ENCODE measurements at places on chromosomes 12 and 14.

GRCh38 chr12:79933532-79934264 is 1.2 kb downstream of the PPP1R12A start:
- DNase-seq: no peak

DNA sequence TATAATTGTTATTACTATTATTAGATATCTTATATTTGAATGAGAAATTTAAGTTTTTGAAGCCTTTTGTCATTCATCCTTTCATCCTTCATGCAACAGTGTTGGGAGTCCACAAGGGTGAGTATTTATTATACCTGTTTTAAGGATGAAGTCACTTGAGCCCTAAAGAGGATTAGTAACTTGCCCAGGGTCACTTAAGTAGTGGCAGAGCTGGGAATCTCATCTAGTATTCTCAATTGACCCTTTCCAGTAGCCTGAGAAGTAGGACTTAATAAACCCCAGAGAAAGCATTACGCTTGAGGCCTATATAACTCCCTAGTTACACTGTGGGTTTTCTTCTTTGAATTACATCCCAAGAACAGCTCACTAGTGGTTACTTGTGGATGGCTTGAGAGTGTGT is 119.8 kb downstream of the SRGAP1 start:
- DNase-seq: no peak

GRCh38 chr14:95043732-95044462 is 113.4 kb downstream of the DICER1 start:
- DNase-seq: no peak

- DNase-seq: no peak
These were observed 246.2 kb upstream of the GRIP1 start for GRCh38 chr12:66925083-66925482.

GRCh38 chr14:104370256-104370870 is 209.2 kb upstream of the C14orf180 start:
- no peak for DNase-seq

DNA sequence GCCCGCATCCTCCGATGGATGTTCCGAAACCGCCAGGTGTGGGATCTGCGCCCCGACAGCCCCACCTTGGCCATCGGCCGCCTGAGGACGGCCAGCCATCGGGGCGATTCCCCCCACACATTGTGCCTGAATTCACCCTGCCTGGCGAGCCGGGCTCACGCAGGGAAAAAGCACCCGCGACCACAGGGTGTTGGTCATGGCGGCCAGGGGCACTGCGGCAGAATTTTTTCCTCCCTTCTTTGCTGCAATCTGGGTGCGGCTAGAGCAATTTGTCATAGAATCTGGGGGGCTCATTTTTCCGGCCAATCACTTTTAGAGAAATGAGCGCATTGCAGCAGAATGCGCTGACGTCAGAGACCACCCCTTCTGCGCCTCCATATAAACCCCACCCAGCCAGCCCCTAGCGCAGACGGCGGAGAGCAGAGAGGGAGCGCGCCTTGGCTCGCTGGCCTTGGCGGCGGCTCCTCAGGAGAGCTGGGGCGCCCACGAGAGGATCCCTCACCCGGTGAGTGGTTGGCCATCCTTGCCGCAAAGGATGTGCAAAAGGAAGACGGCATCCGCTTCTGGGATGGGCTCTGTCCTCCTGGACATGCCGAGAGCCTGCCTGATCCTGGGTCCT is at the start of gene MEG3:
TSS of gene MEG3 (plus strand) at position 406 of the 619 bp plus-strand sequence.
- DNase-seq: no peak

DNA sequence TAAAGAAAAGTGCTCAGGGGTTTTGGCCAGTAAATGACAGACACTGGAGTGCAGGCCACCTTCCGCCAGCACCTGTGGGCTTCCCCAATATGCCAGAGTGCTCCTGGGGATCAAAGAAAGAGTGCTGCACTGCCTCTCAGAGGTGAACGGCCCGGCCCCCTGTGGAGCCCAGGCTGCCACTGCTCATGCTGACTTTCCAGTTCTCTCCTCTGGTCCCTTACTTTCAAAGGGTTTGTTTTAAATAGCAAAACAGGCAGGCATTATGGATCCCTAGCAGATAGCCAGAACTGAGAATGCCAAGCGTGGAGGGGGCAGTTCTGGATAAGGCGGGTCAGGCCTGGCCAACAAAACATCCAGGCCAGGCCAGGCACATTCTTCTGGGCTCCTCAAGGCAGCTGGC is 59.6 kb downstream of the MDM2 start:
- no peak for DNase-seq

GRCh38 chr14:54711812-54712464 is 145.0 kb downstream of the SAMD4A start:
- DNase-seq: no peak

- DNase-seq: no peak
These were observed 69.3 kb downstream of the RIN3 start for GRCh38 chr14:92582706-92583452.

GRCh38 chr12:58161773-58162172 is 220.4 kb downstream of the ATP23 start:
- DNase-seq: peak; percentile 40

DNA sequence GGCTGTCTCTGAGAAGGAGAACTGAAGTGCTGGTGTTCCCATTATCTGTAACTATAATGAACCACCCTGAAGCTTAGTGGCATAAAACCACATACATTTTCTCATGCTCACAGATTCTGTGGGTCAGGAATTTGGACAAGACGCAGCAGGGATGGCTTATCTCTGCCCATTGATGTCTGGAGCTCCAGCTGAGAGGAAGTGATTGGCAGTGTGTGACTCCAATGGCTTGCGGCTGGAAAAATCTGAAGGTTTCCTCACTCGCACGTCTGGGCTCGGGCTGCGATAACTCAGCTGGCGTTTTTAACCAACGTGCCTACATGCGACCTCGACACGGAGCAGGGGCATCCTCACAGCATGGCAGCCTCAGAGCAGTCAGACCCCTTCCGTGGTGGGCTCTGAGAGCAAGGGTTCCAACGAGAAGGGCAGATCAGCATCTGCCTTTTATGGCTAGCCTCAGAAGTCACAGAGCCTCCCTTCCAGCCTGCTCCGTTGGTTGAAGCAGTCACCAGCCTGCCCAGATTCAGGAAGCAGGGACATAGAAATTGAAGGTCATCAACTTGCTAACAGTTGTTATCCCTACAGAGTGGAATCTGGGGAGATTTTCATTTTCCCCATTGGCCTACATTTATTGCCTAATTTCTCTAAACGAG is 143.3 kb upstream of the BCL2L14 start:
- DNase-seq: no peak

GRCh38 chr12:31728289-31728916 is 418 bp downstream of the AMN1 start:
- peak; percentile 46 for DNase-seq

DNA sequence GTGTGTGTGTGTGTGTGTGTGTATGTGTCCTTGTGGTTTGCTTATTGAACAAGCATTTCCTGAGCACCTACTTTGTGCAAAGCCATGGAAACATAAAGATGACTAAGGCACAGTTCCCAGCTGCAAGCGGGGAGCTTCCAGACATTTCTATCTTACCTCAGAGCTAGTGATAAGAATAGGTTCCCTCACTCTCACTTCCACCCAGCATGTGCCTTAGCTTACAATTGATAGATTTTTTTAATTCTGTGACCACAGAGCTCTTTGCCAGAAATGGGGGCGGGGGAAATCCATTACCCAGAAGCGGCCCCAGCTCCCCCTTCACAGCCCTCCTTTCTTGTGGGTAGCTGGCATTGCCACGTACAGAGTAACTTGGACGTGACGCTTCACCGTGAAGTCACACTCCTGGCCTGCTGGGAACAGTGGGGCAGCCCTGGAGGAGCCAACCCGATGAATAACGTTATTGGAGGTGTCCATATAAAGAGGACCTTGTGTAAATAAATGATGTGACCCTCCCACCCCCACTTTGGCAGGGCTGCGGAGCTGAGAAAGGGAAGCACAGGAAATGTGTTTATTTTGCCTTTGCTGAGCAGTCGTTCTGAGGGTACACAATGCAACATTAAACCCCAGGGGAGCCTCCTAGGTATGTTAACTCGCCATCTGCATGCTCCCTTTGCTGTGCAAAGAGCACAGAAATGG is 238.9 kb downstream of the CHST11 start:
- DNase-seq: no peak

DNA sequence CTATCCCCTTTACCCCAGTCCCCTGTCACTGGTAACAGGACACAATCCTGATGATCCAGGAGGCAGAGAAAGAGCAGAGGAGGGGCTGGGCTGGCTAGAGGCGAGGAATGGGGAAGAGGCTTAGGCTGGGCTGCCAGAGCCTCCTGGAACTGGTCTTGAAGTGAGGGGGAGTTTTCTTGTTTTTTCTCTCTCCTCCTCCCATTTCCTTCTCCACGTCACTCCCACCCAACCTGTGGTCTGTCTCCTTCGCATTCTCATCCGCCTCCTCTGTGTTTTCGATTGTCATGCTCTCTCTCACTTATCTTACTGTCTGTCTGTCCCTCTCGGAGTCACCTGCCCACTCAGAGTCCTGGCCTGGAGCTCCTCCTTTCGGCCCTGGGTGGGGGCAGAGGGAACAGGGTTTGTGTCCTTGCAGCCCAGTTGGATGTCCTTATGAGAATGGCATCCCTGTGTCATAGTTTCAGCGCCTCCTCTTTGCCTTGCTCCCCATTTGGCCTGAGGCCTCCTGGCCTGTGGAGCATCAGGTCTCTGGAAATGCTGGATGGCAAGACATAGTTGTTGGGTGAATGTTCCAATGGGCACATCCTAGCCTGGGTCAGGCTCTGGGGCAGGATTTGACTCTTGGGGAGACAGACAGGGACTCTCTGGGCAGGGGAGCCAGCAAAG is 3.4 kb upstream of the KRT80 start:
- DNase-seq: peak; percentile 85

DNA sequence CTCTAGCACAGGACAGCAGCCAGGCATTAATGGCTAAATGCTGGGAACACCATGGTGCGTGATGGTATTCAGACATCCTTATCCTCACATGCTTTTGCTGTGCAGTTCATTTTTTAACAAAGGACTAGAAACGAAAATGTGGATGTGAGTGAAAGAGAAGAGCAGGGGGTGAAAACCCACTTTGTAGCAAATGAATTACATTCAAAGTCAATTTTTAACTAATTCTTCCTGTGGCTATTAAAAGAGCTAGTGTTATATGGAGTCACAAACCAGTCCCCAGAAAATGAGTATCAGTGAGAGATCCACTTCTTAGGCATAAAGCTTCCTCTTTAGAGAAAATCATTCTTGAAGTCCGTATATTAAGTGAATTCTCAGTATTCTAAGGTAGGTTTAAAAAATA is 592.0 kb upstream of the LMO3 start:
- no peak for DNase-seq

DNA sequence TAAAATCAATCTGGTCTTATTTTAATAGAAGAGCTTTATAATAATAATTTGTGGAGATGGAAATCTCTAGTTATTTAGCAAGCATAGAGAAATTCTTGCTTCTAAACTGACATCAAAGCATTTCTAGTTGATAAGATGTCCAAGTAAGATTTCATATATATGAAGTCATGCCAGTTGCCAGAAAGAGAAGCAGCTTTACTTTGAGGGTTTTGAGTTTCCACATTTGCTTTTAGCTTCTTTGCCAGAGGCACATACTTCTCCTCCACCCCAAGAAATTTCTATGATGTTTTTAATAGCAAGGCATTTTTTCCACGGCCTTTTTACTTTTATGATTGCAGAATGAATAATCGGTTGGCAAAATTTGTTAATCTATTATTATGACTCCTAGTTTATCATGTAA is 24.2 kb upstream of the YAF2 start:
- no peak for DNase-seq

- DNase-seq: no peak
These were observed 42.3 kb downstream of the CHGA start for GRCh38 chr14:92965281-92965680.

DNA sequence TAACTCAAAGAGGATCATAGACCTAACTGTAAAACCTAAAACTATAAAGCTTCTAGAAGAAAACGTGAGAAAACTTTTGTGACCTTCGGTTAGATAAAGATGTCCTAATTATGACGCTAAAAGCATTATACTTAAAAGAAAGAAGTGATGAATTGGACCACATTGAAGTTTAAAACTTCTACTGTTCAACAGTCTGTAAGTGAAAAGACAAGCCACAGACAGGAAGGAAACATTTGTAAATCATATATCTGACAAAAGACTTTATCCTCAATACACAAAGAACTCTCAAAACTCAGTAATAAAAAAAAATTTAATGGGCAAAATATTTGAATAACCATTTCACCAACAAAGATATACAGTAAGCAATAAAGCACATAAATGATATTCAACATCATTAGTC is 344.3 kb downstream of the EGLN3 start:
- no peak for DNase-seq

DNA sequence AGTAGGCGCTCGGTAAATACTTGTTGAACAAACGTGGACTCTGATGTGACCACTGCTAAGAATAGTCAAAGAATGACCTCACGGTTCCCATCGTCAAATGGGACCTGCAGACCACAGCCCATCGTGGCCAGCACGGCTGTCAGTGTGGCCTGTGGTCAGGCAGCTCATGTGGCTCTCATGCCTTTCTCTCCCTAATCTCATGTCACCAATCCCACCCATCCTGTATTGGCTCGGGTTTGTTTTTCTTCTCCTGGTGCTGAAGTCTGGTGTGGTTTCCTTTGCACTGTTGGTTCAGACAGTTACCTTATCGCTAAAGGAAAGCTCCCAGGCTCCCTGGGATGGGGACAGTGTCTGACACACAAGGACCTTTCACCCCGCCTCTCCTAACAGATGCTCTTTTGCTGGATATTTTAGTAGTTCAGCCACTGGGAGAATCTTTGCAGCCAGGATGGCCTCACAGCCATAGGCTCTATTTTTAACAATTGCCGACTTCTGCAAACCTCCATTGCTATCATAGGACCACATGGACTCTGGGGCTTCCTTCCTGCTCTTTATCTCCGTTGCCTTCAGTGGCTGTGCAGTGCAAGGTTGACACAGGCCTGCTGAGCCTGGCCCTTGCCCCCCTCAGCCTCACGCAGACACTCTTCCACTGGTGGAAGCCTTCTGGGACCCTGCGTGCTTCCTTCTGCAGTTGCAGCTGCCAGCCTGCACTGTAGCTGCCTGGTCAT is 293.1 kb upstream of the FKBP4 start:
- no peak for DNase-seq

- DNase-seq: no peak
These were observed 60.9 kb downstream of the SOX5 start for GRCh38 chr12:23888396-23889068.

- peak; percentile 56 for DNase-seq
These were observed 50.0 kb downstream of the PPFIBP1 start for GRCh38 chr12:27573972-27574371.

DNA sequence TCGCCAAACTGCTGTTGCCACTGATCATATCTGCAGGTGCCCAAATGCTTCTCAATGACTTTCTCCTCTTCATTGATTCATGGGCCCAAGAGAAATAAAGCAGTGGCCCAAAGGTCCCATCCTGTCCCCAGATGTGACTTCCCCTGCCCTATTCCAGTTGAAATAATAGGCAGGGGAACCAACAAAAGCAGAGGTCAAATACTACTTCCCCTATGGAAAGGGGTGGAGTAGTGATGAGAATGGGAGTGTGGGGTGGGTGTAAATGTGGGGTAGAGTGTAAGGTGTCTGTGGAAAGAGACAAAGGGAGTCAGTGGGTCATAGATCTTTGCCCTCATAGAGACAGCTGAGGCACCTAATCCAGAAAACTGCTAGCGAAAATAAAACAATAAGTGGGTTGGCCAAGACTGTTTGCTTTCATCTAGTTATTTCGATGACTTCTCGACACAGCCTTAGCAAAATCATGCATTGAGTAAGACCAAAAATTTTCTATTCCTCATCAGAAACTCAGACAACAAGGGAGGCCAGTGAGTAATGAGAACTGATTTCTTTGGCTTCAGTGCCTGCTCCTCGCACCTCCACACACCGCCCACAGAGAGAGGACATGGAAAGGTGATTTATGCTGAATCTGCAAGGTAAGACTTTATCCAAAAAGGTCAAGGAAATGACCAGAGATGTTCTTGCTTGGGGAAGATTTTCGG is 10.9 kb upstream of the IL22 start:
- DNase-seq: peak; percentile 90

GRCh38 chr12:47370421-47370820 is 290.7 kb upstream of the AMIGO2 start:
- DNase-seq: no peak
